SHP77 (cell line): ENCODE measurements at places on chromosomes 11 and 22.
A peak's percentile ranks its signal among the peaks of the same experiment; 100 is the strongest.

DNA sequence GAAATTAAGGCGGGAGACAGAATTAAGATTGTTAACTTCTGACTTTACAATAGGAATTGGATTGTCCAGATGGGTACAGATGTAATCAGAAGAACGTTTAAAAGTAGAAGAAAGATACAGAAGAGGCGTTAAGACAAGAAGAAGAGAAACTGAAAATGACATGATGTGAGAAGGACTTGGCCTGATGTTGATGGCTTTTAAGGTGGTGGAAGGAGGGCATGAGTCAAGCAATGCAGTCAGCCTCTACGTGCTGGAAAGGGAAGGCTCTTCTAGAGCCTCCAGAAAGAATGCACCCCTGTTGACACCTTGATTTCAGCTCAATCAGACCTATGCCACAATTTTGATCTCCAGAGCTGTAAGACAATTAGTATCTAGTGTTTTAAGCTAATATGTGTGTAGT is 466.9 kb upstream of the LRRC4C start:
- DNase-seq = no peak

- no peak for DNase-seq
These were observed 64.0 kb downstream of the CCDC81 start for GRCh38 chr11:86438685-86439084.

GRCh38 chr11:122653916-122654585 is 1.5 kb upstream of the UBASH3B start:
- DNase-seq = no peak

DNA sequence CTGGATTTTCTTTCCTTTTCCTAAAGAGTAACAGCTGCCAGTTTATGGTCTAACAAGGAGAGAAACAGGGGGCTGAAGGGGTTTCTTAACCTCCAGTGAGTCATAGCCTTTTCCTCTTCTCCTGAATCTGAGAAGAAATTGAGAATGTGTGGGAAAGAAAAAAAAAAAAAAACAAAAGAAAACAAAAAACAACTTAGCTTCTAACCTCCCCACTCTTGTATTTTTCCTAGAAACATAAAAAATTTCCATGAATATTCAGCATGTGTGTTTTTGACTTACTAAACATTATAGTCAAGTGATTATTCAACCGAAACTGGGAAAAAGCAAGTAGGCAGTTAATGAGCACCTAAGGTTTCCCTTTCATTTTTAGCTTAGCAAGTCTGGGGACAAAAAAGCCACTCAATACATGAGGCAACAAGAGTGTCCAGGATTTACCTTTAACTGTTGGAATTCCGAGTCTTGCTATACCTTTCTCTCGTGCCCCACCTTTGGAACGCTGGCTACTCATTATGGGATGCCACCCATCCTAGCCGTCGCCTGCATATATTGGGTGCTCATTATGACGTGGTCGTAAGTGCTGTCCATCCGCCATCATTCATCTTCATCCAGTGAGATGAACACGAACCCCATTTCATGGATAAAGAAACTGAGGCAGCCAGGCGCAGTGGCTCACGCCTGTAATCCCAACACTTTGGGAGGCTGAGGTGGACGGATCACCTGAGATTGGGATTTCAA is 2.4 kb downstream of the ASPHD2 start:
- no peak for DNase-seq

DNA sequence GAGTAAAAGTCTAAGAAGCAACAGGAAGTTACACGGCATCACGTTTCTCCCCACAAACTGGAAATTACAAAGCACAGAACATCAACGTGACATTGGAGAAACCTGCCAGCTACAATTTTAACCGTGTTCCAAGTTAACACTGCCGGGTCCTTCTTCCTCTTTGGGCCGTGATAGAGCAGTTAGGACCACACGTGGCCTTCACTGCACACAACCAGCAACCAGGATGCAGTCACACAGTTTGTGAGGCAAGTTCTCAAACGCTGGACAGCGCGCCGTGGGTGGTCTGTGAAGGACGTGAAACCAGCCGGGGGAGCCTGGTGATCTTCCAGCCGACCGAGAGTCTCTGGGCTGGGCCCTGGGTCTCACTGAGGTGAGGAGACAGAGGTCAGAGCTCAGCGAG is 14.6 kb downstream of the C11orf21 start:
- DNase-seq = no peak

- DNase-seq = peak; percentile 91
These were observed 5.2 kb downstream of the TMEM134 start for GRCh38 chr11:67463680-67464410.

- DNase-seq = no peak
These were observed 48.1 kb upstream of the TOP3B start for GRCh38 chr22:22030493-22031182.

DNA sequence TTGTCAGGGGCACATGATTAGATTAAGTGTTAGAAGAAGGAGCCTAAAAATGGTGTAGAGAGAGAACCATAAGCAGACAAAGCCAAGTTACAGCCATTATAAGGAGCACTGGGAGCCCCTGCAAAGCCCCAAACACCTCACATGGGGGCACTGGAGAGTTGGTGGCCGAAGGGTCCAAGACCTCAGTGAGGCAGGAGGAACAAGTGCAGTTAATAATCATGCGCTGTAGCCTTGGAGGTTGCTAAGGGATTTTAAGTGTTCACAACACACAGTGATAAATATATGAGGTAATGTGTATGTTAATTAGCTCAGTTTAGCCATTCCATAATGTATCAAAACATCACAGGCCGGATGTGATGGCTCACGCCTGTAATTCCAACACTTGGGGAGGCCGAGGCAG is 54.4 kb upstream of the JAM3 start:
- peak; percentile 64 for DNase-seq

DNA sequence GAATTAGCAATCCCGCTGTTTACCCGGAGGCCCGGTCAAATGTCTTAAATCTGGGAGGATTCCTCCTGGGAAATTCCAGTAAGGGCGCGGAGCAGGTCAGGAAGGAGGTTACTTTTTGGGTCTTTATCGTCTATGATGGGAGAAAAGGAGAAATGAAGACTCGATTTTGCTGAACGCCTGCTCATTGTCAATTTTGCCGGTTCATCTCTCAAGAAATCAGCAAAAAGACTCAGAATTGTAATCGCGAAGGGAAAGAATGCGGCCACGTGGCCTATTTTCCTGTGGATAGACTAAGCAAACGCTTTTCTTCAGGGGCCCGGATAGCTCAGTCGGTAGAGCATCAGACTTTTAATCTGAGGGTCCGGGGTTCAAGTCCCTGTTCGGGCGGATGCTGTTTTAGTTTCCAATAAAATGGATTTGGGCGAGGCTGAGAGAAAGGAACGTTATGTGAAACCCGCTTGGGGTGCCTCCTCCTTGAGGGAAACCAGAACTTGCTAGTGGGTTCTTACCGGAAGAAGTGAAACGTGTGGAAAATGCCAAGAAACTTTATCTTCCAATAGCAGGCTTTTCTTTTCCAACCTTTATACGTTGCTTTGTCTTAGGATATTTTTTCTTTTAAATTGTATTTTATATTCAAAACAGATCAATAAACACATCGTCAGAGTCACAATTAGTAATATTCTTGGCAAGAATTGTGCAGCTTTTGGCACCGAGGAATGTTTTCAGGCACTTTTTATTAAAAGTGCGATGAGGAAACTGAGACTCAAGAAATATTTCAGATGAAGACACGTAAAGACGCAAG is 45.0 kb downstream of the OR4D9 start:
- peak; percentile 44 for DNase-seq

DNA sequence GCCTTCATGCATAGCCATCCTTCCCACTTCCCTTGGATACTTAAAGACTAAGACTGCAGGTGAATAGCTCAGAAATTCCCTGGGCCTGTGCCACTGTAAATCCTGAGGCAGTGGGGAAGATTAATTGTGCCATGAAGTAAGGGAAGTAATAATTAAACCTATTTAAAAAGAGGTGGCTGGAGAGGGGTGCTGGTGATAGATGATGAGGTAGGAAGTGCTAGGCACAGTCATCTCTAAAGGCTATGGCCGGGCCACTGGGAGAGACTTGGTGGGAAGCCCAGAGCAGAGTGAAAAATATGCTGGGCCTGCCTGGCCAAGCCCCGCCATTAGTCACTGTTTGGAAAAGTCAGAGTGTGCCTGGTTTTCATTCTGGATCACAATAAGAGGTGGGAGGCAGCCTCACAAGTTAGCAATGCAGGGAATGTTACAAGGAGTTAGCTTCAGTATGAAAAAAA is 197.2 kb upstream of the PITPNB start:
- DNase-seq = no peak

- no peak for DNase-seq
These were observed 2.7 kb downstream of the RPS6KA4 start for GRCh38 chr11:64361659-64362058.

DNA sequence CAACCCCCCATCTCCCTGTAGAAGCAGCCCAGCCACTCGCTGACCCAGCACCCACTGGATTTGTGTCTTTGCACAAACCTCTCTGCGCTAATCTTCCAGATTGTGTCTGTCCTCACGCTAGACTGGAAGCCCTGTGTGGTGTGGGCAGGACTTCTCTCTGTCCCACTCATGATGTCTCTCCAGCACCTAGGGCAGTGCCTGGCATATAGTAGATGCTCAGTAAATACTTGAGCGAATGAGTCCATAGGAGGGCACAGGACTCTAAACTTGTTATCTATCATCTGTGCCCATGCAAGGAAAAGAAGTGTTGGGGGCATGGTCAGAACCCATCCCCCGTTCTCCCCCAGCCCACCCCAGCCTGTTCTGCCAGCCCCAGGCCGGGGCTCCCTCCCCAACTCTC is 22.9 kb downstream of the RPL3 start:
- no peak for DNase-seq

DNA sequence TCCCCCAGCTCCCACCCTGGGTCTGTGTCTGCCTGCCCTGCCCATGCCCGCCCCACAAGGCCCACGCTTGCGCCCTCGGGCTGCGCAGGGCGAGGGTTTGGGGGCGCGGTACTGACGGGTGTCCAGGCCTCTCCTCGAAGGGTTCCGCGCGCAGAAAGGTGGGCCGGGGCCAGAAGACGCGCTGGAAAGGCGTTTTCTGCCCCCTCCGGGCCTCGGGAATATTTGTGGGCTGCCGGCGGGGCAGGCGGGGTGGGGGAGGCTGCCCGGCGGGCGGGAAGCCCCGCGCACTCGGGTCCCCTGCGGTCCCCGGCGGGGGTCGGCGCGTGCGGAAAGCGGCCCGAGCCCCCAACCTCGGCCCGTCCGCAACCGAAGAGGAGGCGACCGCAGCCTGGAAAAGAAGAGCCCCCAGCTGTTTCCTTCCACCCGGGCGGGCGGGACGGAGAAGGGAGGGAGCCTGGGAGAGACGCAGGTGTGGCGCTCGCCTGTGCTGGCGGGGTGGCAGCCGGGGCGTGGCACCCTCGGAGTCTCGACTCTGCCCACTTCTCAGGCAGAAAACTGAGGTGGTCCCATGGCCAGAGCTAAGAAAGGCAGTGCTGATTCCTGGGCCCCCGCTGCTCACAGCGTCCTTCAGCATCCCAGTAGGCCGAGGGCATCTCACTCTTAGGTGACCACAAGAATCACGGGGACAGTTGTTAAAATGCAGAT is 59.0 kb downstream of the THAP12 start:
- no peak for DNase-seq

GRCh38 chr22:30705710-30706651 is 11.3 kb downstream of the OSBP2 start:
- DNase-seq = no peak

- DNase-seq = no peak
These were observed 17.1 kb downstream of the HSD17B12 start for GRCh38 chr11:43697679-43698078.

DNA sequence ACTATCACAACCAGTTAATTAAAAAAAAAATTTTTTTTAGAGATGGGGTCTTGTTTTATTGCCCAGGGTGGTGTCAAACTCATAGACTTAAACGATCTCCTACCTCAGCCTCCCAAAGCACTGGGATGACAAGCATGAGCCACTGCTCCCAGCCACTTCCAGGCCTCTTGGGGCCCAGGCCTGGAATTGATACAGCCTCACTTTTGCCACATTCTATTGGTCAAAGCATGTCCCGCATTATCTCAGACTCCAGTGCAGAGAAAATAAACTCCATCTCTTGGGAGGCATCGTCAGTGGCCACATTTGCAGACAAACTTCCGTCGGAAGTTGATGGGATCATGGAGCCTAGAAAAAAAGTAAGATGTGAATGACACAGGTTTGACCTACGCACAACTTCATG is 9.4 kb upstream of the RASD2 start:
- no peak for DNase-seq

GRCh38 chr11:936199-936598 is 10.5 kb downstream of the AP2A2 start:
- DNase-seq = no peak

DNA sequence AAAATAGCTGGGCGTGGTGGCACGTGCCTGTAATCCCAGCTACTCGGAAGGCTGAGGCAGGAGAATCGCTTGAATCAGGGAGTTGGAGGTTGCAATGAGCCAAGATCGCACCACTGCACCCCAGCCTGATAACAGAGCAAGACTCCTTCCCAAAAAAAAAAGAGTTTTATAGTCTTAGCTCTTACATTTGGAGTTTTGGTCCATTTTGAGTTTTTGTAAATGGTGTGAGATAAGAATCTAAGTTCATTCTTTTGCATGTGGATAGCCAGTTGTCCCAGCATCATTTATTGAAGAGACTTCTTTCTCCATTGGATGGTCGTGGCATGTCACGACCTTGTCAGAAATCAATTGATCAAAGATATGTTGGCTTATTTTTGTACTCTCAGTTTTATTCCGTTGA is 34.6 kb downstream of the RNF121 start:
- DNase-seq = no peak

DNA sequence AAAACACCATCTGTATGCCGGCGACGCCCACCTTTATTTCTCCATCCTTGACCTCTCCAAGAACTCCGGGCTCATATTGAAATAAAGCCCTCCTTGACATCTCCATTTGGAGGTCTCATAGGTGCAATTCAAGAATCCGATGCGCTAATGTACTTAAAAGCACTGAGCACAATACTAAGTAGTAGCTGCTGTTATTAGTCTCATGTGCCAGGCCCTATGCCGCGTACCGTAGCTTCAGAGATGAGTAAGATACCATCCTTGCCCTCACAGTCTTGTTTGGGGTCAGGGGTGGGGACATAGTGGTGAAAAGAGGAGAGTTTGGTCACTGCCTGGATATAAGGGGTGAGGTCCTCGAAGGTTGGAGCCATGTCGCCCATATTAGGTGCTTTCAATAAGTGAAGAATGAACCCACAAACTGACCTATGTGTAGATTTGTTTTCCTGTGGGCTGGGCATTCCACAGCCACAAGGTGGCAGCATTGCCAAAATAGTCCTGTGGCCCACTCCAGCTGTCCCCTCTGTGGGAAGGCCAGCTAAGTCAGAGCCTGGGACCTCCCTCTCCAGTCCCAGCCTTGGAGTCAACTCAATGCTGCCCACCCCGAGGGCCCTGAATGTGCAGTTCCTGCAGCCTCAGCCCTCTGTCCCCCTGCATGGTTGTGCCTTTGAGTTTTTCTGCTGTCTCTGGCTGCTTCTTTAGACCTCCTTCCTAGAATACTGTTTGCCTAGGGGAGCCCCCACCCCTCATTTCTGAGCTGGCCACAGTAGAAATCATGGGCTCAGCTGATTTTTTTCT is 6.5 kb downstream of the DCPS start:
- peak; percentile 52 for DNase-seq

DNA sequence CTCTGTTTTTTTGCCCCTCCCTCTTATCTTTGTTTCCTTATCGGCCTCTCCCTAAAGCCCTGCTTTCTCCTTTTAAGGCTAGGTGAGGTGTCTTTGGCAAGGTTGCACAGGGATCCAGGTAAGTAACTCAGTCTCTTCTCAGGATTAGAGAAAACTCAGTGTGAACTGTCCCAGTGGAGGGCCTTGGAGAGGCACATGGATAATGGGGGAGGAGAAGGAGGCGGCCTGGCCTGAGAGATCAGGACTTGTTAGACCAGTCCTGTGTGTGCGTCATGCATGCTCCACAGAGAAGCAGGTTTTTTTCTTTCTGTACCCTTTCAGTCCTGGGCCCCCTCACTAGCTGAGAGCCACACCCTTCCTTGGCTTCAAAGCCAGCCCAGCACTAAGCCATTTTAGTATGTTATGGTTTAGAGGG is 19.9 kb downstream of the CTNND1 start:
- DNase-seq = no peak
